ENCODE measurements at places on chromosomes 1 and 21. TPM values are rescaled to one million over a fixed set of nuclear protein-coding genes. Genes with fewer than 3 reads are reported as not detected.

Gene CFAP107
- total RNA-seq = not detected

Gene LAMC2
- total RNA-seq = 15.9 TPM

Gene HTR1D
- total RNA-seq = not detected

Gene DRAXIN
- 0.04 TPM for total RNA-seq

Gene GNL2
- 28.6 TPM for total RNA-seq

Gene DIO1
- not detected for total RNA-seq

Gene OLIG1
- total RNA-seq = not detected

Gene HLX
- 0.48 TPM for total RNA-seq

Gene MR1
- total RNA-seq = 16.3 TPM

Gene CD84
- total RNA-seq = 1.2 TPM

Gene PROK1
- 0.20 TPM for total RNA-seq

Gene KRTAP19-3
- total RNA-seq = not detected

Gene ALPL
- 3.6 TPM for total RNA-seq

Gene DNAI4
- 0.56 TPM for total RNA-seq

Gene SGIP1
- total RNA-seq = 1.4 TPM

Gene NMNAT2
- total RNA-seq = 0.04 TPM

Gene OR2L2
- total RNA-seq = not detected

Gene NCAM2
- not detected for total RNA-seq

Gene TDRD5
- not detected for total RNA-seq

Gene ZFP69
- 2.4 TPM for total RNA-seq

Gene PINK1
- 36.8 TPM for total RNA-seq

Gene DCDC2B
- total RNA-seq = not detected

Gene VAV3
- total RNA-seq = 50.7 TPM

Gene MMP23B
- total RNA-seq = 0.92 TPM

Gene SH2D2A
- total RNA-seq = 1.4 TPM

Gene EDARADD
- 4.3 TPM for total RNA-seq

Gene OR2L8
- not detected for total RNA-seq

Gene PLPPR5
- not detected for total RNA-seq

Gene ZFP69B
- 1.6 TPM for total RNA-seq

Gene ADCY10
- total RNA-seq = not detected

Gene ZNF683
- not detected for total RNA-seq

Gene OR2G2
- not detected for total RNA-seq

Gene CCDC190
- 0.32 TPM for total RNA-seq

Gene SPRR4
- not detected for total RNA-seq

Gene LCE1D
- total RNA-seq = not detected

Gene CIART
- total RNA-seq = 3.1 TPM

Gene LAPTM5
- total RNA-seq = 9.1 TPM

Gene SPRR1A
- 1,843 TPM for total RNA-seq

Gene CDA
- 97.6 TPM for total RNA-seq

Gene PLCH2
- total RNA-seq = 21.0 TPM

Gene CD5L
- not detected for total RNA-seq

Gene S100B
- 0.64 TPM for total RNA-seq

Gene GPATCH2
- 6.5 TPM for total RNA-seq

Gene PRDM16
- 0.44 TPM for total RNA-seq

Gene RALGPS2
- total RNA-seq = 30.4 TPM

Gene SYTL1
- 113 TPM for total RNA-seq

Gene HIVEP3
- 7.0 TPM for total RNA-seq

Gene ITLN2
- 0.16 TPM for total RNA-seq

Gene CD1D
- total RNA-seq = 0.44 TPM

Gene TP73
- total RNA-seq = 5.2 TPM

Gene SLC25A34
- 0.68 TPM for total RNA-seq

Gene RGS5
- total RNA-seq = 28.3 TPM

Gene CLCA4
- total RNA-seq = 230 TPM

Gene UTS2
- total RNA-seq = not detected

Gene IRF6
- 159 TPM for total RNA-seq
